ENCODE measurements at places on chromosomes 13 and 19.

- no peak for DNase-seq
These were observed 351.9 kb upstream of the MIR17HG start for GRCh38 chr13:90995614-90996013.

DNA sequence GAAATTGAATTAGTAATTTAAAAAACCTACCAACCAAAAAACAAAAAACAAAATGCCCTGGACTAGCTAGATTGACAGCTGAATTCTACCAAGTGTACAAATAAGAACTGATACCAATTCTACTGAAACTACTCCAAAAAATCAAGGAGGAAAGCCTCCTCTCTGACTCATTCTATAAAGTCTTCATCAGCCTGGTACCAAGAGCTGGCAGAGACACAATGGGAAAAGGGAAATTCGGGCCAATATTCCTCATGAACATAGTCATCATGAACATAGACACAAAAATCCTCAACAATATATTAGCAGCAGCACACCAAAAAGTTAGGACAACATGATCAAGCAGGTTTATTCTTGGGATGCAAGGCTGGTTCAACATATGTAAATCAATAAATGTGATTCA lies 2667.7 kb upstream of the PCDH20 start:
- DNase-seq, result no peak

GRCh38 chr13:107650081-107650701 lies 565.1 kb downstream of the LIG4 start:
- peak; percentile 21 for DNase-seq

- DNase-seq, result no peak
These were observed 39.7 kb downstream of the RCBTB2 start for GRCh38 chr13:48493066-48493765.

- no peak for DNase-seq
These were observed 632 bp downstream of the MARK4 start for GRCh38 chr19:45251452-45252354.

DNA sequence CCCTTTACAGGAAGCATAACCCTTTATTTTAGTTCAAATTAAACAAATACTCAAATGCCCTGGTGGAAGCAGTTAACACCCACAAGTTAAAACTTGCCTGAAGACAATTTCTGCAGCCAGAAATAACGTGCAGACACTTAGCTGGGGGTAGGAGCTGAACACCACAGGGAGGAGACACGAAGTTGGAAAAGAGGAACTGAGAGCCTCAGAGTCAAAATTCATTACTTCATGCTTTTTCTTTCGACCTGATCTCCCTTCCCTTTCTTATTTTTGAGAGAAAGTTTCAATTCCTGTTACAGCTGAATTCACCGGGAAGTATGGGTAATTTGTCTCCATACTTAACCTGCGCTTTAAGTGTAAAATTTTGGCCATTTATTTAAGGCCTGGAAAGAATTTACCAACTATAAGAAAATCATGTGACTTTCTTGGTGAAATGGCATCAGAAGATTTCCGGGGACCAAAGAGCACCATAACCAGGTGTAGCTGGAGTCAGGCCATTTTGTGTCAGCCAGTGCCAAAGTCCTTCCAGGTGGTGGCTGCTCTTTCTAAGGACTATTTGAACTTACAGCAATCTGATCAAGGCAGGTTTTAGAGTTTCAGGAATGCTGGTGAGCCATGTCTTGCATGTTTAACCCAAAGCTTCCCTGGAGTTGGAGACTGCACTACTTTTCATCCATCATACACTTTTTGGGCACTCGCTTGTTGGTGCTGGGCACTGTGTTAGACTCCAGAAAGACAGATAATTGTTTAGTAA lies 46.5 kb upstream of the RCBTB2 start:
- no peak for DNase-seq

DNA sequence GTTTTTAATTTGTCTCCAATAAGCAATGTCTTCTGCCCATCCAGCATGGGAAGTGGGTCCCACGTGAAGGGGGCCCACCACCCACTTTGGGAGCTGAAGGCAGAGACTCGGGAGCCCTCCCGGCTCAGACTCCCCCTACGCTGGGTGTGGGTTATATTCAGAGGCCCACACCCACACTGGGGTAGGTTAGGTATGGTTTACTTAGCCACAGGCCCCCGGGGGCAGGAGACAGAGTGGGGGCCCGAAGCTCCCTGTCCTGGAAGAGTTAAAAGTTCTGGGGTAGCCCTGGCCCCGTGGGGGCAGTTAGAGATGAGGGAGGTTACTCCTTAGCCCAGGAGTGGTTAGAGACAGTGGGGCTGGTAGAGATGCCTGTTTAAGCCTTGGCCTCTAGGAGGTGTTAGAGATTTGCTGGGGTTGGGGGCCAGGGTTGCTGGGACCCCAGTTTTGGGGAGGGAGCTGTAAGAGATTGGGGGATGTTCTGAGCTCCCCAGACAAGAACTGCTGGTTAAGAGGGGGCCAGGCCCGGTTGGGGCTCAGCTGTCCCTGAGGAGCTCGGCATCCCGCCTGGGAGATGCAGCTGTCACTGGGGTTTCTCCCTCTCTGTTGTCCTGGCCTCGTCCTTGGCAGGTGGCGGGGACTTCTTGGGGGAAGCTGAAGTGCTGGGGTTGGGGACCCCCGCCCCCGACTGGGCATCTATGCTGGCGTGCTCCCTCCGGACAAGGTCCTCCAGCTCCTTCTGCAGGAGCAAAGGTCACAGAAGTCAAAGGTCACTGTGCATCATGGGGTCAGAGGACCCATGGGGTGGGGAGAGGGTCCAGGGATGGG lies 712 bp upstream of the RINL start:
- no peak for DNase-seq

- no peak for DNase-seq
These were observed 263.1 kb downstream of the ZNF536 start for GRCh38 chr19:30634996-30635975.

DNA sequence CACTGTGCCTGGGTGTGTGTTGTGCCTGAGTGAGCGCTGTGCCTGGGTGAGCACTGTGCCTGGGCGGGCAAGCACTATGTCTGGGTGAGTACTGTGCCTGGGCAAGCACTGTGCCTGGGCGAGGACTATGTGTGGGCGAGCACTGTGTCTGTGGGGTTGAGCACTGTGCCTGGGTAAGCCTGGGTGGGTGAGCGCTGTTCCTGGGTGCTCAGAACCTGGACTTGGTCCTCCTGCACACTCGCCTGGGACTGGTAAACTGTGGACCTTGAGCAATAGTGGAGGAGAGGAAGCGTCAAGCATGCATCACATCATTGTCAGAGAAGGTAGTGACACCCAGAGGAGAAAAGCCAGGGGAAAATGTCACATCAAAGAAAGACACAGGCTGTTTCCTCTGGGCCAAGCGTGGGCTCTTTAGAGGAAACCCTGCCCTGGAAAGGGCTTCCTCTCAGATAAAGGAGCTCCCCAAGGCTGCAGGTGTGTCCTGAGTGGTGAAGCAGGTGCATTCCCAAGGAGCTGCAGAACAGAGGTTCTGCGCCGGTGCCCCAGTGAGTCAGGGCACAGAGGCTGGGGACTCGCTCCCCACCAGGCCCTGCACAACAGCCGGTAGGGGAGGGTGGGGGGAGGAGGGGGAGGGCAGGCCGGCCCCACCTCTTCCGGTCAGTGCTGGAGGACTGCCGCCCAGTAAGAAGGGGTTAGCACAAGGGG lies 141.2 kb downstream of the TEX29 start:
- DNase-seq, result no peak

DNA sequence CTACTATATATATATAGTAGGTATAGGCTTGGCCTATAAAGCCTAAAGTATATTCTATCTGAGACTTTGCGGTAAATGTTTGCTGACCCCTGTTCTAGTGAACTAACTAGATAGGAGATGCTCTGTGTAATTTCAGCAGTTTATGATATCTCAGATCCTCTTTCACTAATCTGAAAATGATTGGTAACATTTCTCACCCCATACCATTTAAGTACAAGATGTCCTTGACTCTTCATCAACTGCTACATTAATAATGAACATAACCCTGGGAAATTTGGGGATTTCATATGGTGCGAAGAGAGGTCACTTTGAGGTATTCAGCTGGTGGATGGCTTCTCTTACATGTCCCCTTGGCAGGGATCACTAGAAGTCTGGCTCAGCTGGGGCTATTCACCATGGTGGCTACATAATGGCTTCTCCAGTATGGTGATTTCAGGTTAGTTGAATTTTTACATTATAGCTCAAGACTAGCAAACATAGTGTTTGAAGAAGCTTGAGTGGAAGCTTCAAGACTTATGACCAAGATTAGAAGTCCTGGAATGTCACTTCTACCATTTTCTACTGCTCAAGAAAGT lies 103.6 kb upstream of the MYCBP2 start:
- no peak for DNase-seq

DNA sequence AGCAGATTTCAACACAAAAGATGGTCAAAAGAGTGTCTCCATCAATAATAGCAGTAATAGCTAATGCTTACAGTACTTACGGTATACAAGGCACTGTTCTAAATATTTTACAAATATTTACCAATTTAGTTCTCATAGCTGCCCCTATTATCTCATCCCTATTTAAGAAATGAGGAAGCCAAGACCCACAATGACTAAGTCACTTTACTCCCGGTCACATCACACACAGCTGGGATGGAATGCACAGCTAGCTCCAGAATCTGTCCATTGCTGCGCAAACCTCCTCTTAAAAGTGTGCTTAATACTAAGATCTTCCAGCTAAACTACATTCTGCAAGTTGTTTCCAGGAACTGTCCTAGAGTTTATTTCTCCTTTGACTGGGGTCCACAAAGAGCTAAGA lies 63.4 kb downstream of the RAP2A start:
- no peak for DNase-seq

DNA sequence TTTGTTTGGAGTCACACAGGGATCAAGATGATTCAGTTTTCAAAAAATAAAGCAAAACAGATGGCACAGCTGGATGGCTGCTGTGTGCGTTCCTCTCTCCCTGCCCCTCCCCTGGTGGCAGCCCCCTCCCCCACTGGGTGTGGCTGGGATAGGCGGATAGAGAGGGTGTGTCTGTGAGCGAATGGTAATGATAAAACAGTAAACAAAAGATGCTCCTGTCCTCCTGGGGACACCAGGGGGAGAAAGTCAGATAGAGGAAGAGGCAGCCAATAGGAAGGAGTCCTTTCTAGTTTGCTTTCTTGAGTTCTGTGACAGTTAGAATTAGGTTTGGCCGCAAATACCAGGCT lies 6.5 kb downstream of the TMEM255B start:
- no peak for DNase-seq

DNA sequence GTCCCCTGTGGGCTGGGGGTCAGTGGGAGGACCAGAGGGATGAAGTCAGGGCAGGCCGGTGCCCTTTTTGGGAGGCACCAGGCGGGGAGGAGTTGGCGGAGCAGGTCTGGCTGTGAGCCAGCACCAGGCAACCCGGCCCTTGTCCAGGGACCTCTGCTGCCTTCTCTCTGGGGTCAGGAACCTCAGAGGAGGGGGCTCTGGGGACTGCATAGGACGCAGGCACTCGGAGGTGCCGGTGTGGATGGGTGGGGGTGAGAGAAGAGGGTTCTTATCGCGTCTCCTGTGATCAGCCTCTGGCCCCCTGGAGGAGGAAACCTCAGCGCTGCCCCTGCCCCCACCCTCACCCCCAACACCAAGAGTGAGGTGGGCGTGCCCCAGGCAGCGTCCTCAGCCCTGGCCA lies 16.5 kb downstream of the DPF1 start:
- DNase-seq, result no peak

- no peak for DNase-seq
These were observed 17.9 kb upstream of the C2CD4C start for GRCh38 chr19:426725-427445.

GRCh38 chr13:24822640-24823039 lies 58.7 kb downstream of the RNF17 start:
- no peak for DNase-seq

- DNase-seq, result no peak
These were observed 31.5 kb downstream of the KLF5 start for GRCh38 chr13:73090116-73090822.

- no peak for DNase-seq
These were observed 35.9 kb downstream of the RAB20 start for GRCh38 chr13:110525328-110526319.

DNA sequence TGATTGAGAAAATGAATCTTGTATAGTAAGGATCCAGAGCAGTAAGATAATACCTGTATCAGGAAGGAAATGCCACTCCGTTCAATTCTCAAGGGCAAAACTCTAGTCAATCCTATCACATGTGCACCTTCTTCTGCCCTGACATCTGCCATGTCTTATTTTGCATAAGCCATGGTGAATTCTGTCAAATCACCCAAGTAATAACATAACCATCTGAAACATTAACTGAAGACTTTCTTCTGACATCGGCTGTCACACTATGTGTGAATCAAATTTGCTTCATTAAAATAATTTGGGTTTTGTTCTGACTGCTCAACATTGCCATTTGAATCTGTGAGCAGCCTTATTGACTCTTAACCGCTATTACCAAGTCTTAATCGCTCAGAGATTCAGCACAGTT lies 91.2 kb downstream of the PCDH9 start:
- DNase-seq, result no peak

GRCh38 chr13:41268764-41269163 lies 5.4 kb upstream of the MTRF1 start:
- no peak for DNase-seq

DNA sequence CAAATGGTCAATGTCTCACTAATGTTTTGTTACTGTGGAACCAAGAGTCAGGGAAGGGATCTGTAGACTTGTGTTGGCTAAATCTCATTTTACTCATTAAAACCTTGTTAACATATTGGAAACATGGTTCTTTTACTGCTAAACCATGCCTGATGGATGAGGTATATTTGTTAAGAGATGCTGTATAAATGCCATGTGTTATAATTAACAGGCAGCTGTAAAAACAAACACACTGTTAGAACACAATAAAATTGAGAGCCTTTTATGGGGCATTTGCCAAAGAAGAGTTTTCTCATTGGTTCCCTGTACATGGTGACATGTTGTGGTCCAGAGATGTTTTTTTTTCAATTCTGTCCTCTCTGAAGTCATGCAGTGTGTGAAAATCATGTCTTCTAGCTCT lies 121.9 kb downstream of the ESD start:
- DNase-seq, result no peak

DNA sequence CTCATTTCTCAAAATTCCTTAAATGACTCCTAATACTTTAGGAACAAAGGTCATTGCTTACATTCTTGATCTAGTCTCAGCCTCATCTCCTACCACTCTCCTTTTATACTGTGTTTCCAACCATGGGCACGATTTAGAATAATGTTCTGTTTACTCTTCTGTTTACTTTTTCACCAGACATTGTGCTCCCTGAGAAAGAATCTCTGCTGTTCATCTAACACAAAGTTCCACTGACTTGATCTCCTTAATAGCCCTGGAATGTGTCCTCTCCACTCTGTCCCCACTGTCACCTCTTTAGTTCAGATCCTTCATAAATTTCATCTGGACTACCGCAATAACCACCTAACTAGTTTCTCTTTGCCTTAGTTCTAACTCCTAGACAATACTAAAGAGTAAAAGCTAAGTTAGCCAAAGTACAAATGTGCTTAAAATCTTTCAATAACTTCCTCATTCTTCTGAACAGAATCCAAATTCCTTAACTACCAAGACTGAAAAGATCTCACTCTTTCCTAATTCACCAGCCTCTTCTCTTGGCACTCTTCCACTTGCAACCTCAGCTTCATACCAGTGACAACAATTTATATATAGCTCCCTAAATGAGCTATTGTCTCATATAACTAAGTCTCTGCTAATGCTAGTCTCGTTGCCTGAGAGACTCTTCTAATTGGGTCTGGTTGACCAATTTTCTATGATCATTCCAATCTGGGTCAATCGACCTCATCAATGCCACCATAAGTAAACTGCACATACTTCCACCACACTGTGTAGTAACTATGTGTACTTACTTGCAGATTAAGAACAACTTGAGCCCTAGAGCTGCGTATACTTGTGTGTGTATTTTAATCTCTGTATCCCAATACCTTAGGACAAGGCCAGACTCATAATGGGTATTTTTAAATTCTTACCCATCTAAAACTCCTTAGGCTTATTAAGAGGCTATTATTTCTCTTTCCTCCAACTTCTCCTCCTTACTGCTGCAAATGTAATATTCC lies 179.9 kb downstream of the VWA8 start:
- DNase-seq, result no peak

GRCh38 chr13:106796280-106797047 lies 228.5 kb upstream of the ARGLU1 start:
- DNase-seq, result no peak

Measured in left renal cortex interstitium (tissue), 4 donors.